ENCODE measurements at places on chromosomes 7 and 10. TPM values are rescaled to one million over a fixed set of nuclear protein-coding genes. Genes with fewer than 3 reads are reported as not detected.

The RARRES2 gene
- not detected for total RNA-seq

The SUGCT gene
- total RNA-seq, result not detected

The ELN gene
- total RNA-seq, result not detected

The OR6V1 gene
- not detected for total RNA-seq

The SLC13A1 gene
- total RNA-seq, result not detected

The ITPRID1 gene
- total RNA-seq, result not detected

The CACUL1 gene
- 31.2 TPM for total RNA-seq

DNA sequence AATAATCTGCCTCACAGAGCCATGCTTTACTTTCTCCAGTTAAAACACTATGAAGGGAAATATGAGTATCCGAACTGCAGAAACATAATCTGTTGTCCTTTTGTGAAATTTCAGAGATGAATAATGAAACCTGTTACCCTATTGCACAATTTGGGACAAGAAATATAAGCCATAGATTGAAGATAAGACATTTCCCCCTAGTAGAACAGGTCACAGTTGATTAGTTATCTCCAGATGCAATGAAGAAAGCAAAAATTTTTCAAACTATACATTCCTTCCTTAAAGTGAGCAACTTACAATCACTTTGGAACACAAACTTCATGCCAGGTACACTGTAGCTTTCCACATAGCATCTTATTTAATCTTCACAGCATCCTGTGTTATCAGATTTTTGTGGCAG, 2.3 kb upstream of the CHN2 start:
- no peak for DNase-seq

GRCh38 chr7:74010407-74010806, 17.6 kb upstream of the ELN start:
- DNase-seq, result no peak

GRCh38 chr10:34606890-34607289, 208.2 kb downstream of the PARD3 start:
- DNase-seq, result no peak

- no peak for DNase-seq
These were observed 189.9 kb downstream of the TFEC start for GRCh38 chr7:115840702-115841101.

DNA sequence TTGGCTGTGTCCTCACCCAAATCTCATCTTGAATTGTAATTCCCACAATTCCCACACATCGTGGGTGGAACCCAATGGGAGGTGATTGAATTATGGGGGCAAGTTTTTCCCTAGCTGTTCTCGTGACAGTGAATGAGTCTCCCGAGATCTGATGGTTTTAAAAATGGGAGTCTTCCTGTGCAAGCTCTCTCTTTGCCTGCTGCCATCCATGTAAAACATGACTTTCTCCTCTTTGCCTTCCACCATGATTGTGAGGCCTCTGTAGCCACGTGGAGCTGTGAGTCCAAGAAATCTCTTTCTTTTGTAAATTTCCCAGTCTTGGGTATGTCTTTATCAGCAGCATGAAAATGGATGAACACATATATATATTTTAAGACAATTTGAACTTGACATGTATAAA, 285.4 kb downstream of the BAMBI start:
- DNase-seq, result no peak

- no peak for DNase-seq
These were observed 542.3 kb upstream of the NRP1 start for GRCh38 chr10:33876584-33877400.

GRCh38 chr10:34249634-34250033, 565.5 kb downstream of the PARD3 start:
- no peak for DNase-seq

DNA sequence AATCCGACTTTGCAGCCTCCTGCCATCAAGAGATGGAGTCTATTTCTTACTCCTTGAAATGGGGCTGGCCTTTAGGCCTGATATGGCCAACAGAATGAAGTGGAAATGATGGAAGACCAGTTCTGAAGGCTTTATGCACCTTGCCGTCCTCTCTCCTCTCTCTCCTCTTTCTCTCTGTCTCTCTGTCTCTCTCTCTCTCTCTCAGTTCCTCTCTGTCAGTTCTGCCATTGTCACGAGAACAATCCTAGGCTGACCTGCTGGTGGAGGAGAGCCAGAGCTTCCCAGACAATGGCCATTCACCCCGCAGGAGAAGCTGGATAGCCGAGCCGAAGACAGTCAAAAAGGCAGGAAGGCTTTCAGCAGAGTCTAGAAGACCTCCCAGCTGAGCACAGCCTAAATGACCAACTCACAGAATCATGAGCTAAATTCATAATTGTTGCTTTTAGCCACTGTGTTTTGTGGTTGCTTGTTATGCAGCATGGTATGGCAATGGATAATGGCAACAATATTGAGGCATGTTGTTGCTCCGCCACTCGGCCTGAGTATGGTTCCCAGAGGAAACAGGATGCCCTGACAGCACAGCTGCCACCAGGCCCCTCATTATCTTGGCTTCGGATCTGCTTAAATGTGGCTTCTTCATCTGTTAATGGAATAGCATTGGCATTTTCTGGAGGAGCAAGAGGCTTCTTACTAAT, 35.5 kb downstream of the FRMPD2 start:
- no peak for DNase-seq

DNA sequence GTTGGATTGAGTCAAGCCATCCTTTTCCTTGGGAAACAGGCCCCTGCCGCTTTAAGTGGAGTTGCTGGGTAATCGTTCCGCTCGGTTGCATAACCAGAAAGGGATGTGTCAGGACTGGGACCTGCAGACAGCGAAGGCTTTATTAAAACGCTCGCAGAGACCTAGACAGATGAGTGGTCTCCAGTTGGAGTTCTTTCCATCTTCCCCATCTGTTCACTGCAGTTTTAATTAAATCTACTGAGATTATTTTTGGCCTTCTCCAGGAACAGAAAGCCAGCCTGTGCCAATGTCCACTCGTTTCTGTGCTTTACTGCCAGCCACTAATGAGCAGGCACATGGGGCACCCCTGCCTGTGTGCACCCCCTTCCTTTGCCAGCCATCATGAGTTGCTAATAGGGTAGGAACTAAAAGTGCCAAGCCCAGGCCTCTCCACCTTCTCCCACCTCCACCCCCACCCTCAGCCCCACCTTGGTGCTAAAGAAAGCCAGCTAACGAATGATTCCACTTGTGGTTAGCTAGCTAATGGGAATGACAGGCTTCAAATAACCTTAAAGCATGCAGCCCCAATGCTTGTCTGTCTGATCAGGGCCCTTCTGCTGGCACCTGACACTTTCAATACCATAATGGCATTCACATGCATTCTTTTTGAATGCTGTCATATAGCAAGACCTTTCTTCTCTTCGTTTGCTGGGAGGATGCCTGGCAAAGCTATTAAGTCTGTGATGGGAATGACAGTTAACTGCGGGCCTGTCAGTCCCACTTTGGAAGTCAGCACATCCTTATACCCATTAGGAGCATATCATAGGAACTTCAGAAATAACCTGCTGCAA, 556.8 kb upstream of the GALNT17 start:
- DNase-seq, result no peak

DNA sequence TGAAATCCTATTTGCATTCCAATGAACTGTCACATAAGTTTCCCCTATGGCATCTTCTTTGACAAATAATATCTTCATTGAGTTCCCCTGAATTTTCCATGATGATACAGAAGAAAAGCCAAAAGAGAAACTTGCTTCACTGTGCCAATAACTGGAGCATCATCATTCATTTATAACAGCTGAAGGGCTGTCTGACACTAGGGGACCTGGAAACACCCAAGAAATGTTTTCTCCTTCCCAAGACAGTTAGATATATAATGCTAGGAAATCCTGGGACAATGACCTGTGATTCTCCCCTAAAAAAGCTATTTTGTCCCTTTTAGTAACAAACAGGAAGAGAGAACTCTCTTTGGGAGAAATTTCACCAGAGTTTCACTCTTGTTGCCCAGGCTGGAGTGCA, 133.6 kb downstream of the SEMA3C start:
- DNase-seq, result no peak

- DNase-seq, result peak; percentile 35
These were observed 25.2 kb downstream of the TRIM8 start for GRCh38 chr10:102669206-102670064.

DNA sequence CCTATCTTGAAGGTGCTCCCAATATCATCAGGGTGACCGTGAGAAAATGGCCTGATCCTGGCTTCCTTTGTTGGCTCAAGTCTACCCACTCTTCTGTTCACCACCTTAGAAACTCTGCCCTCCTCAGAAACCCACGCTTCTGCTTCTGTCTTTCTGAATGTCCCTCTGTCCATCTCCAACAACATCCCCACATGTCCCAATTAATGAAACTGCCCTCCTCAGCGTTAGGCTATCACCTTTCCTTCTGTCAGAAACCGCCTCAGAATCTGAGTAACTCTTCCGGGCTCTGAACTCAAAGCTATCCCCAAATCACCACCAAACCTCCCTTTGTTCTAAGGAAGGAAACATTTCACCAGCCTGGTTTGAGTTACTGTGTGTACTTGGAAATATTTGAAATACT, 315.8 kb upstream of the ZNF32 start:
- DNase-seq, result no peak

GRCh38 chr10:46222364-46222935, 64.3 kb upstream of the ANTXRL start:
- no peak for DNase-seq

- no peak for DNase-seq
These were observed 238.5 kb downstream of the CACNB2 start for GRCh38 chr10:18378766-18379165.

- DNase-seq, result no peak
These were observed 507.9 kb downstream of the IPMK start for GRCh38 chr10:57759777-57760176.

GRCh38 chr10:44567471-44567870, 182.6 kb upstream of the CXCL12 start:
- DNase-seq, result no peak

DNA sequence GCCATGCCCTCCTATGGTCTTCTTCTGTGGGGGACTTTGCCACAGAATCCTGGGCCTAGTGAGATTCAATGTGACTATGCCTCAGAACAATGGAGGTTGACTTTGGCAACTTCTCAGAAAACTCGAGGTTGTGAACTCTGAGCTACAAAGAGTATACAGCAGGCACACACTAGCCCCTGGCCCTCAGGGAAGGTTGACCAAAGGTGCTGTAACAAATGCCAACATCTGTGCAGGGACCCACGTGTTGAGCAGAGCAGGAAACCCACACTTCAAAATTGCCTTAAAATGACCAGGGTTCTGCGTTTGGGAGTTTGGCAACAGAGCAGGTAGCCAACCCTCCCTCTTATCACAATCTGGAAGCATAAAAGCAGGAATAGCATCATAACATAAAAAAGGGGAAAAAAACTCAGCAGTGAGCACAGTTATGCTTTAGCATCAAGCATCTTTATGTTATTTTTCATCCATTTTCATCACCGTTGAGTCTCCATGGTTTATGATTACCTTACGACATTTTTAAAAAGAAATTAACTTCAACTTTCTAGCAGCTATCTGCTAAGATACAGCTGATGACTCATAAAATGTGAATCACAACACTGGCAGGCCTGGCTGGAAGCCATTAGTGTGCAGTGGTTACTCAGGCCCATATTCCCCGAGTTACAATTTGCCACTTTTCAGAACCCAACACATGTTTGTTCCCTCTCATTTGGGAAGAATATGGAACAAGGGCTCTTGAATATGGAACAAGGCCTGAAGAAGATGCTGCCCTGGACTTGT, 11.1 kb downstream of the PRLHR start:
- no peak for DNase-seq

Data from OCI-LY7 (cell line).